ENCODE measurements at places on chromosomes 2 and 18. TPM values are rescaled to one million over a fixed set of nuclear protein-coding genes. Genes with fewer than 3 reads are reported as not detected.

The NEU2 gene
- total RNA-seq, result not detected

The ZRANB3 gene
- 7.1 TPM for total RNA-seq

The UCN gene
- 1.3 TPM for total RNA-seq

The NBAS gene
- 27.9 TPM for total RNA-seq

The MOGAT1 gene
- total RNA-seq, result not detected

The POTEI gene
- 0.13 TPM for total RNA-seq

The MROH2A gene
- total RNA-seq, result not detected

The POLR1B gene
- total RNA-seq, result 69.1 TPM

The MAP3K19 gene
- total RNA-seq, result not detected

The EFEMP1 gene
- 69.2 TPM for total RNA-seq

The CROCC2 gene
- not detected for total RNA-seq
